ENCODE measurements at places on chromosomes 16 and 17.

DNA sequence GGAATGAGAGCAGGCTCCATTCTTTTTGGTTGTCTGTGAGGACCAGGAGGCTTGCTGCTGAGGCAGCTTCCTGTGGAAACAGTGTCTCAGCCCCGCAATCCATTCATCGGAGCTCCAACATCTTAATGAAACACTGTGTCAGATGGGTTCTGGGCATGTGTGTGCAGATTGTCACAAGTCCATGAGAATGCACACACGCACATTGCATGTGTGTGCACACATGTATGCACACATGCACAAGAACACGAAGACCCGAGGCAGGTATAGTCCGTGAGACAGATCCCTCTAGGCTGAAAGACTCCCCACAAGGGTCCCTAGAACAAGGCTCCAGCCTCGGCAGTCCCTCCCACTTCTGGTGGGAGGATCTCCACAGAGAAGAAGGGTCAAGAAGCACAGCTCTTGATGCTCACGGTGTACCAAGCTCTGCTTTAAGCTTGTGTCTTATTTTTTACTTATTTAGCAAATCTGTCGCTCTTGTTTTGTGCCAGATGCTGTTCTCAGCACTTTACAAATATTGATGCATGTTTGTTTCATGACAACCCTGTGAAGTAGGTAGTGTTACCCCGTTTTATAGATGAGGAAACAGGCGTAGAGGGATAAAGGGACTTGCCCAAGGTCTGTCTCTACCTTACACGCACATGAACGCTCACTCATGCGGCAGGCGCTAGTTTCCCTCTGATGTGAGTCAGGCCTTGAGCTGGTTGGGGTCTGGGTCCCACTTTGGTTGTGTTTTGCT is 213.1 kb downstream of the SEC14L1 start:
- no peak for DNase-seq

DNA sequence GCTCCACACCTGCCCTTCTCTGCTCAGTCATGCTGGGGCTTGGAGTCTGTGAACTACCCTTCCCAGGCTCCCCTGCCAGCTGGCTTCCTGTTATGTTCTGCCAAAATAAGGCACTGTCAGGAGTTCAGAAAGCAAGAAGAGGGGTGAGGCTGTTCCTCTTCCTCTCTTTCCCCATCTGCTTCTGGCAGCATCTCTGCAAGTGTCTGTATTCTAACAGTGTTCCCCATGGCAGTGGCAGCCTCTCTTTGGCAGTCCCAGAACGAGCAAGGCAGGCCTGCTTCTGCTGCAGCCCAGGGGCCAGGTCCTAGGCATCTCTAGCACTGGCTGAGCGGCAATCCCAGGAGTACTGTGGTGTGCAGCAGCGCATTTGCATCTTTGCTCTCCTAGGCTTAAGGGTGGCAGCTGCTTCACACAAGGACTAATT is 219.1 kb downstream of the STX8 start:
- no peak for DNase-seq

DNA sequence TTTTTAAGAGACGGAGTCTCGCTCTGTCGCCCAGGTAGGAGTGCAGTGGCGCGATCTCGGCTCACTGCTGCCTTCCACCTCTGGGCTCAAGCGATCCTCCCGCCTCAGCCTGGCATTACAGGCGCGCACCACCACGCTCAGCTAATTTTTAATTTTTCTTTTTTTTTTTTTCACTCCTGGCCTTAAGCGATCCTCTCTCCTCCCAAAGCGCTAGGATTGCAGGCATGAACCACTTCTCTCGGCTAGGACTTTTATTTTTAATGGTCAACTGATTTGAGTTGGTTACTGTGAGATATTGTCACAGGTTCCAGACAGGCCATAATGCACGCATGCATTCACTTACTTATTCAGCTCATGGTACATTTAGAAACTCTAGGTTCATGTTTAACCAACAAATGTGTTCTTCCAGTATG is 888 bp downstream of the PIGW start:
- no peak for DNase-seq

GRCh38 chr16:67105881-67106280 is 3.9 kb upstream of the PHAF1 start:
- no peak for DNase-seq

DNA sequence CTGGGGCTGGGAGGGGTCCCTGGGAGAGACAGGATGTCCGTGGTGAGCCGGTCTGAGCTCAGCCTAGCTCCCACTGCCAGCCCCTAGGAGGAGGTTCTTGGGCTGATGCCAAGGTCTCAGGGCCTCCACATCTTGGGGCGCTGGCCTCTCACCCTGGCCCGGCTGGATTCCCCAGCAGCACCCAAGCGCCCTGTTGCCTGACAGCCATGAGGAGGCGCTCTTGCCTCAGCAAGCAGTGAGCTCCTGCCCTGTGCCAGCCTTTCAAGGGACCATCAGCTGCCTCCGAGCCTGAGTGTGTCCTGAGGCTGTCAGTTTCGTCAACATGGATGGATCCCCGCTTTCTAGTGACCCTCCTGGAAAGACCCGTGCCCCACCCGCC is 234.9 kb upstream of the CIBAR2 start:
- no peak for DNase-seq

- no peak for DNase-seq
Measured at GRCh38 chr17:81833921-81834830, 674 bp downstream of the PPP1R27 start.

GRCh38 chr16:75087375-75087979 is 29.1 kb downstream of the LDHD start:
- DNase-seq: peak; percentile 31

- no peak for DNase-seq
Measured at GRCh38 chr17:81403671-81404534, 8.6 kb downstream of the BAHCC1 start.

DNA sequence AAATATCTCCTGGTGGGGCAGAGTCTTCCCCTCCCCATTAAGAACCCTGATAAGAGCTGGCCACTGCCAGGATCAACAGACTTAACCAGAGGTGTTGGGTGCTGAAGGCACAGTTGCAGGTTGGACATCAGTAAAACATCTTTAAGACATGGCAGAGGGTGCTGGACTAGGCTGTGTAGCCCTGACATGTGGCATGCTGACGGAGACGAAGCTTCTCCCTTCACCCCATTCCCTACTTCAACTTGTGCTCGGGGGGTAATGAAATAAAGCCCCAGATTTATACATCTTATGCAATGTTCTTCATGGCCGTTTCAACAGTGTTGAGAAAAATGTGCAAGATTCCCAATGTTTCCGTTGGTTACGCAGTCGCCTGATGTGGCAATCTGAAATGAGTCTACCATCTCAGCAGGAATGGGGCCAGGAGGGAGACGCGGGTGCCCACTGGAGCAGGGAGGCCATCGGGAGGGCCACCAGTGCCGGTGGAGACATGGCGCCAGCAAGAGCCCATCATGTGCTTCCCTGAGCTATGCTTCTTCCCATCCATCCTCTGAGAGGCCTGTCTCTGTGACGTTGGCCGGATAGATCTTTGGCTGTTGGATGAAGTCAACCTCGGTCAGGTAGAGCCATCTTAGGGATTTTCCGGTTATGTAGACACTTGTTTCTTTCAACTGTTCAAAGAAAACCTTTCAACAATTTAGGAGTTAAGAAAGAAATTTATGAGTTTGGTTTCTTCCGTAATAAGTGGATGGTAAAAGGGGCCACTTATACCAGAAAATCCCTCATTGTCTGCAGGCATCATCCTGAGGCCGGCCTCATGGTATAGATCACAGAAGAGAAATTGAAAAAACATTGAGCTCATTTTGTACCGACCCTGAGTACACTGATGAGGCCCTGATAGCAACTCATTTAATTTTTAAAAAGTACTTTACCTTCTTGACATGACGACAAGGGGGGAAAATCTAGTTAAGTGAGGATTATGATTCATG is 6.4 kb downstream of the IRF8 start:
- DNase-seq: no peak

DNA sequence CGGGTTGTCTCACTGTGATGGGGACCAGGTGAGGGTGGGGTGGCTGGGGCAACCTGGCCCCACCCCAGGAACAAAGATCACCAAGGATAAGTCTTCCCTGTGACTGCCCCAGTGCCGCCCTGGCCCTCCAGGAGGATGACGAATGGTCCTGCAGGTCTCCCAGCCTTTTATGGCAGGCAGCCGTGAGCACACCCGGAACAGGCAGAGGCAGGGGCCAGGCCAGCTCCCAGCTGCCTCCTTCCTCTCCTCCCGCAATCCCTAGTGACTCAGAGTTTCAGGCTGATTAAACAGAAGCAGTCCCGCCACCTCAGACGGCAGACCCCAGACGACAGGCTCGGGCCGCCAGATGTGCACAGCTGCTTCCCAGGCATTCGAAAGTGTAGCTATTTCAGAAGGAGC is 13.3 kb downstream of the JUP start:
- DNase-seq: no peak

- DNase-seq: no peak
Measured at GRCh38 chr17:5759501-5759925, 175.2 kb upstream of the NLRP1 start.

GRCh38 chr16:7382521-7382920 is 49.9 kb downstream of the RBFOX1 start:
- DNase-seq: no peak

DNA sequence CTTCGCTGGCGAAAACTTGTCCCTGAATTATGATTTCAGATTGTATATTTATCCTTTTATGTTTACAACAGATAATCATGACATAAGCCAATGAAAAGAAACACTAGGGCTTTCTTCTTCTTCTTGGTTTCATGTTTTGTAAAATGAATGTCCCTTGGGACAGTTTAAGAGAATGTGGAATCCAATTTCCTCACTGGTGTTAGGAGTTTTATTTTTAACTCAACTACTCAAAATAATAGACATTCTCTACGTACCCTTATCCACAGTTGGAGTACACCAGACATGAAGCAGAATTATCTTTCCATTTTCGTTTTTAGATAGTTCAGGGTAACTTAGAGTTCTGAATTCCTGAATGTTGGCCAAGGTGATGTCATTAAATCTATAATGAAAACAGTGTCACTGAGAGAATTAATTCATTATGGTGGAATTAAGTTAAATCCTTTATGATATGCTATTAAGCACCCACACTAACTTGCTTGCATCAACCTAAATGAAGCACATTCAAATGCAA is 43.4 kb downstream of the IRX6 start:
- no peak for DNase-seq

DNA sequence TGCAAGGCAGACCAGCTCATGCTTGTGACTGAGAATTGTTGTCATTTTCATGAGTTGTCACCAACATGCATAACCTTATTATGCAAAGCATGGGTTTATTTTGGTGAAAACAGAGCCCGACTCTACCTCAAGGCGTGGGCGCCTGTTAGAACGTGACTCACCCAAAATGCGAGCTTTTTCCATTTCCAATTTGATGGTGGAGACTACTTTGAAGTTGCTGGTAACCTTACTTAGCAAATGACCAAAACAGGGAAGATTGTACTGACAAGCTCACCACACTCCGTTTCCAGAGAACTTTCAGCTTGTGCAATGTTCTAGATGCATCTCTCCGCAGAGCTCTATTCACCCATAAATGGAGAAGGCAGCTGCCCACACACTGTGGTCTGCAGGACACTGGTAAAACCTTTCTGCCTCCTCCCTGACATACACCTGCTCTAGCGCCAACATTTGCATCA is 284.5 kb downstream of the MAF start:
- DNase-seq: no peak

GRCh38 chr17:18925187-18925586 is 26.8 kb upstream of the SLC5A10 start:
- no peak for DNase-seq

DNA sequence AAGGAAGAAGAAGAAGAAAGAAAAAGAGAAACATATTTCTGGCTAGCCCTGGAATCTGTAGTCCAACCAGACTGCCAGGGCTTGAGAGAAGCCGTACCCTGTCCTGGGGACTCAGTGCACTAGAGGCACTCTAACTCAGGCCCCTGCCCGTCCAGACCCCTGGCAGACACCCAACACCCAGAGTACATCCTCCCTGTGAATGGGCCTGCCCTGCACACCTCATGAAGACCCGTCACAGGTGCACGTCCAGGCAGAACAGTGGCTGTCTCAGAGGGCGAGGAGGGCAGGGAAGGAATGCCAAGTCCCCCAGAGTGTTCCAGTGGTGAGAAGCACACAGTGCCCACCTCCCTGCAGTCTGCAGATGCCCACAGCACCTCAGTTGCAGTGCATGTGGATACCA is 23.0 kb downstream of the MPG start:
- DNase-seq: no peak

DNA sequence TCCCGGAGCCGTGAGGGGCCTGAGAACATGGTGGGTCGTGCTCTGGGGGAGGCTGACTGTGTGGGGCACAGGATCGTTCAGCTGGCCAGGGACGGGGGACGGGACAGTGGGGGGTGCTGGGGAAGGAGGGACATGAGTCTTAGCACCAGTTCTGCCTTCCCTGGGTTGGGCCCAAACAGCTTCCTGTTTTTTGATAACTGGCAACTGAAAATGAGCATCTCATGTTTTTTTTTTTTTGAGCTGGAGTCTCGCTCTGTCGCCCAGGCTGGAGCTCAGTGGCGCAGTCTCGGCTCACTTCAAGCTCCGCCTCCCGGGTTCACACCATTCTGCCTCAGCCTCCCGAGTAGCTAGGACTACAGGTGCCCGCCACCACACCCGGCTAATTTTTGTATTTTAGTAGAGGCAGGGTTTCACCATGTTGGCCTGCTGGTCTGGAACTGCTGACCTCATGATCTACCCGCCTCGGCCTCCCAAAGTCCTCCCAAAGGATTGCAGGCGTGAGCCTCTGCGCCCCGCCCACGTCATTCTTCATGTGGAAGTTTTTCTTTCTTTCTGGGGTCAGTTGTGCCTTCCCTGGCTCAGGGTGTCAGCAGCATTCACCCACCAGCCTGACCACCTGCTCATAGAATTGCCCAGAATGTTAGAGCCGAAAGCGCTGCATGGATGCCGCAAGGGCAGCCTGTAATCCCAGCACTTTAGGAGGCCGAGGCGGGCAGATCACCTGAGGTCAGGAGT is 6.4 kb downstream of the ASPSCR1 start:
- DNase-seq: no peak

GRCh38 chr17:57484826-57485565 is 228.7 kb downstream of the MSI2 start:
- no peak for DNase-seq

DNA sequence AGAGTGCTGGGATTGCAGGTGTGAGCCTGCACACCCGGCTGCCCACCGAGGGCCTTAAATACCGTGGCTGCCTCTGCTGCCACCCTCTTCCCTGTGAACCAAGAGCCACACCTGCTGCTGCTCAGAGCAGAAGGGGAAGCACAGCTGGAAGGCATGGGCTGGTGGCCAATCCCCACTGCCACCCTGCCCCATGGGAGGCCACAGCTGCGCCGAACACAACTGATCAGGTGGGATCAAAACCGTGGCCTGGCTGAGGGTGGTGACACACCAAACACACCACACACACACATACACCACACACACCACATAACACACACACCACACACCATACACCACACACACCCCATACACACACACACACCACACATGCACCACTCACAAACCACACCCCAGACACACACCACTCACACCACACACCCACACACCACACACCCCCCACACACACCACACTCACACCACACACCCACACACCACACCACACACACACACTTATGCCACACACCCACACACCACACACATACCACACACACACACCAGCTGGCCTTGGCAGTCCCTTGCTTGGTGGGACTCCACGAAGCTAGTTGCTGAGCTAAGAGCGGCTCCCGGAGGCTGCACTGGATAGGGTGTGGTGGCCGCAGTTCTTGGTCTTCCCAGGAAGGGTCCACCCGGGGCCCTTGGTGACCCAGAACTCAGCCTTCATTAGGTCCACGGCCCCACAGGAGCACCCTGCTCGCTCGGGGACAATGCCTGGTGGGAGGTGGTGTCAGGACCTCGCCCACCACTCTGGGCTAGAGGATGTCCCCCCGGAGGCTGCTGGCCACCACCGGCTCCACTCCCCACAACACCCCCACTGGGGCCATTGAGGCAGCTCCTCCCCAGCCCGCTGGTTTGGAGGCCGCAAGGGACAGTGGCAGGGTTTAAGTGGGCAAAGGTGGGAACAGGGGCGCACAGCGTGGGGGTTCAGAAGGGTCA is 14.9 kb downstream of the CEP131 start:
- DNase-seq: no peak
